GM13977 (cell line): ENCODE measurements at places on chromosomes 12 and 14.

DNA sequence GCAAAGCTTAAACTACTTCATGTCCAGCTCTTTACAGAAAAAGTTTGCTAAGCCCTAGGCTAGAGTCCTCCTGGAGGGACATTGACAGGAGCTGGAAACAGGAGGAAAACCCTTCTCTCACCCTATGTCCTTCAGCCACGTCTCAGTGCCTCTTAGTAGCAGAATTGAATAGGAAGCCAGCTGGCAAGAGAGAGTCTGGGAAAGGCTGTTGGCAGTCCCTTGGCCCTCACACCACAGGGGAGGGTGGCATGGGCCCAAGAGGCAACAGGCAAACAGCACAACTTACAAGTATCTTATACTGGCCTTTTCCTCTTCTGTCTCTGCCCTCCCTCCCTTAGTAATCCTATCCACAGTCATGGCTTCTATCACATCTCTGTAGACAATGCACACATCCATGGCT, 27.7 kb upstream of the DHRS2 start:
- no peak for DNase-seq

DNA sequence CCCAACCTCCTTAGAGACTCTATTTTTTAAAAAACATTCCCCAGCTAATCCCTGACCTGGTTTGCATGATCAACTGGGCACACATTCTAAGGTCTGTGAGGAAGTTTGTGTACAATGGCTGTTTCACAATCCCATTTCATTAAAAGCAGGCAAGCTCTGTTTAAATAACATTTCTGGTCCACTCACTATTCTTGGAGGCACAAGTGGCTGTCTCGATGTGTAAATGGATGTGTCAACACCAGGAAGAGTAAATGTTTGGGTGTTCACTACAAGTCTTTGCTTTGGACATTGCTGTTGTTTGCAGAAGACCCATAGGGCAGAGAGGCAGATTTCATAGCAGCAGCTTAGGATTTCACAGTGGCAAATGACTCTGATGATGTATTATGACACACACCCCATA, 98.3 kb downstream of the PDZRN4 start:
- no peak for DNase-seq

DNA sequence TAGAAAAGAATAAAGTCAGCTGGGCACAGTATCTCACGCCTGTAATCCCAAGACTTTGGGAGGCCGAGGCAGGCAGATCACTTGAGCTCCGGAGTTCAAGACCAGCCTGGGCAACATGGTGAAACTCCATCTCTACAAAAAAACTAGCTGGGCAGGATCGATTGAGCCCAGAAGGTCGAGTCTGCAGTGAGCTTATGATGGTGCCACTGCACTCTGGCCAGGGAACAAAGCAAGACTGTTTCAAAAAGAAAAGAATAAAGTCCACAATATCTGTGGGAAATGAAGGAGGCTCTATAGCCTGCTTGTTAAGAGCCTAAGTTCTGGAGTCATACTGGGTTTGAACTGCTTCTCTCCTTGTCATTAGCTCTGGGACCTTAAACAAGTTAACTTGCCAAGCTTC, 7.9 kb downstream of the MAPK1IP1L start:
- DNase-seq = no peak

GRCh38 chr14:20802341-20803084, at the start of gene RNASE1:
Gene RNASE1, minus strand, starts transcription at chr14:20802844. Its CDS starts 776 bp downstream, at chr14:20802068.
- DNase-seq = no peak

GRCh38 chr14:79781882-79782281, 429.4 kb downstream of the DIO2 start:
- no peak for DNase-seq

GRCh38 chr14:106837870-106838269, 1311.5 kb downstream of the TMEM121 start:
- no peak for DNase-seq

GRCh38 chr12:124763594-124763979, 100.1 kb downstream of the SCARB1 start:
- no peak for DNase-seq

DNA sequence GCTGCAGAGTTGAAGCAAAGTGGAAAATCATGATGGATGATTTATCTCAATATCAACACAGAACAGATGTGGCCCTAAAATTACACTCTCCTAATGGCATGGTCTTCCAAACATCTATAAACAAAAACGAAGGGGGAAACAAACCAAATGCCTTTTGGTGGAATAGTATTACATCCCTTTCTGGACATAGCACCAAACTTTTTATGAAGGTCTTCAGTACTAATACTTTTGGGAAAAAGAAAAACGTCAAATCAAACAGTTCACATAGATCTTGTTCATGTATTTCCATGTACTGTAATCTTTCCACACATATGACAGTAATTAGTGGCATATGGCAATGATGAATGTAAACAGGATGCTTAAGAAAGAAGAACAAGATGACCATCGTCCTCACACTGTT, 22.9 kb upstream of the ANAPC7 start:
- no peak for DNase-seq

DNA sequence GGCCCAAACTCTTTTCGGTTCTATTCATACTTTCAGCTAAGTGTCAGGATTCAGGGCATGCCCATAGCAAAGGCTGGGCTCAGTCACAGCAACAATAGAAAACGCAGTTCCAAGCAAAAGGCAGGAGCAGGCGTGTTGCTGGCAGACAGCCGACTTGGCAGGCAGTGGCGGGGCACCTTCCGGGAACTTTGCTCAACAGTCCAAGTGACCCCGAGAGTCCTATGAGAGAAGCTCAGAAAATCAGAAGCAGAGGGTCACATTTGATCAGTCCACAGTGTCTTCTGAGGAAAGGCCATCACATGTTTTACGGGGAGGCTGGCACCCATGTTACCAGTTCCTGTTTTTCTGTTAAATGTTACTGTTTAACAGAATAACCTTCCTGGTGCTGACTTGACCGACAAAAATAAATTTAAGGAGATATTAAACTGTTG, 115.0 kb downstream of the DACT1 start:
- no peak for DNase-seq
